Omental fat pad (tissue), 4 donors: ENCODE measurements at places on chromosomes 3 and 15. TPM values are rescaled to one million over a fixed set of nuclear protein-coding genes. Genes with fewer than 3 reads are reported as not detected.

DNA sequence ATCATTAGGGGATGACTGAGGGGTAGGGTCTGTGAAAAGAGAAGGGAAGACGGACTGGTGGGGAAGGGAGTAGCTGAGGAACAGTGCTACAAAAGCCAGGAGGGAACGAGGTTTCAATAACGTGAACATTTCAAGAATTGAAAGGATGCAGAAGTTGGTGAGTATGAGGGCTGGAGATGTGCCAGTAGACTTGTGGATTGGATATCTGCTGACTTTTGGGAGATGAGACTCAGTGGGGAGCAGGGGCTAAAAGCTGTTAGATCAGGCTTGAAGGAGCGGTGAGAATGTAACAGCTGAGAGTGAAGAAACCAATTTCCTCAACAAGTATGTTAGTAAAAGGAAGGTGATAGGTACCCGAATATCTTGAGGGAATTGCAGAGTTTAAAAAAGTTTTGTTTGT, 65.2 kb downstream of the GTPBP8 start:
- no peak for DNase-seq

- no peak for DNase-seq
Measured at GRCh38 chr3:14869917-14870782, 51.4 kb downstream of the FGD5 start.

DNA sequence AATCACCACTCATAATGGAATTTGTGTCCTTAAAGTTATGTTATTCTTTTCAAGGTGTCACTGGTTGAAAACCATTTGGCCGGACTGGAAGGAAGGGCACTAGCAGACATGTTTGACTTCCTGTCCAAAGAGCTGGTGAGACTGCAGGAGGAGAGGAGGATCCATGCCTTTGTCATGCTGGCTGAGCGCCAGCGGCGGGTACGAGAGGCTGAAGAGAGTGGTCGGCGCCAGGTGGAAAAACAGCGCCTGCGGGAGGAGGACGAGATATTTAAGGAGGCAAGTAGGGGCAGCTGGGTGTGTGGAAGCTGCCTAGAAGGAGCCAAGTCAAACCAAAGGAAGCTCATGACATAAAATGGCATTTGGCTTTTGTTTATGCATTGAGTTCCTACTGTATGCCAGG, 38.0 kb upstream of the NR1I2 start:
- DNase-seq = no peak

GRCh38 chr15:81255315-81255957, 58.8 kb downstream of the IL16 start:
- DNase-seq = no peak

DNA sequence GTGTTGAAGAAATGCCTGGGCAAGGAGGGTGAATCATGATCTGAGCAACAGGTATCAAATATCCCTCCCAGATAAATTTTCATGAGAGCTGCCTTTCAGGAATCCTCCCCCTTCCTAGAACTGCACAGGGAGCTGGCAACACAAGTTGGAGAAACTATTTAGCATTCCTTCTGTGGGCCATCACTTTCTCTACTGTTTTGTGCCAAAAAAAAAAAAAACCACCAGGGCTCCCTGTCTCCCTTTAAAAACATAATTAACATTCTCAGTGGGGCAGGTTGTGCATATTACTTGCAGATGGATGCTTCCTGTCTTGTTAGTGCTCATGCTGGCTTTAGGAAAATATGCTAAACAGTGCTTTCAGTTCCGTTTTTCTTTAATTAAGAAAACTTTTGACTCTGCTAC, 234.9 kb upstream of the LMCD1 start:
- DNase-seq = no peak

DNA sequence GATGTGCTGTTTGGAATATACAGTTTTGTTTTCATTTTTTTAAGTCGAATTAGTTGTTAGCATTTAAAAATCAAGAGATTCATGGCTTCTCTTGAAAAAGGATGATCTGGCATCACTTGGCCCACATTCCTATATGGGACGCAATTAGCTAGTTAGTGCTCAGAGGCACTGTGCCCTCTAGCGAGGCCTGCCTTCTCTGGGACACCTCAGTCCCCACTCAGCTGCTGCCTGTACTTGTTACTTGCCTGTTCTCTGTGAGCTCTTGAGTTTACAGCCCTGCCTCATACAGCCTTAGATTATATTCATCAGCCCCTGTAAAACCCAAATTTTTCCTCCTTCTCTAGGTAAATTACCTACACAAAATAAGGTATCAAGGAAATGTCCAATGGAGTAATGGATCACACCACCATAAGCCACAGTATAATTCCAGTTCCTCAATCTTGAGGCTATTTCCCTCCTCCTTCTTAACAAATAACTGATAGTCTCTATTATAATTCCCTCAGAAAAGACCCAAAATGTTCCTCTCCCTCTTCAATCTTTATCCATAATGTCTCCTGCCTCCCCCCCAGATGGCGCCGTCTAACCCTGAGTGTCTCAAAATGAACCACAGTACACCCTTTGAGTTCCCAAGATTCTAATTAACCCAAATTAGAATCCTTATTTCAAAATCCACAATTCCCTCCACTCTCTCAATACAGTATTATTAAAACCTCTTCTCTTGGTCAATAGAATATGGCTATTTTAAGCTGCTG, 2.7 kb downstream of the ZMAT3 start:
- no peak for DNase-seq

DNA sequence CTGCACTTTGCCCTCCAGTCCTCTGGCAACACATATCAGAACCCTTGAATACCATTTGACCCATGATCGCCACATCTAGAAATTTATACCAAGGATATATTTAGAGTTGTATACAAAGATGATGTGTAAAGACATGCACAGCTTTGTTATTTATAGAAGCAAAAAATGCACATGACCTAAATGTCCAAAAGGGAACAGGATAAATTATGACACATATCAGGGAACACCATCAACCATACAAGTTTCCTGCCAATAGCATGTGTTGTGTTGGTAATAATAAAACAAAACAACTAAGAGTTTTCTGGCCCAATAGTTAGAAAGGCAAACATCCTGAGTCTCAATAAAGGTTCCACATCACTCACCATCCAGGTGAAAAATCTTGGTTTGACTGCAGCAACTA, 51.5 kb downstream of the AAGAB start:
- DNase-seq = no peak

DNA sequence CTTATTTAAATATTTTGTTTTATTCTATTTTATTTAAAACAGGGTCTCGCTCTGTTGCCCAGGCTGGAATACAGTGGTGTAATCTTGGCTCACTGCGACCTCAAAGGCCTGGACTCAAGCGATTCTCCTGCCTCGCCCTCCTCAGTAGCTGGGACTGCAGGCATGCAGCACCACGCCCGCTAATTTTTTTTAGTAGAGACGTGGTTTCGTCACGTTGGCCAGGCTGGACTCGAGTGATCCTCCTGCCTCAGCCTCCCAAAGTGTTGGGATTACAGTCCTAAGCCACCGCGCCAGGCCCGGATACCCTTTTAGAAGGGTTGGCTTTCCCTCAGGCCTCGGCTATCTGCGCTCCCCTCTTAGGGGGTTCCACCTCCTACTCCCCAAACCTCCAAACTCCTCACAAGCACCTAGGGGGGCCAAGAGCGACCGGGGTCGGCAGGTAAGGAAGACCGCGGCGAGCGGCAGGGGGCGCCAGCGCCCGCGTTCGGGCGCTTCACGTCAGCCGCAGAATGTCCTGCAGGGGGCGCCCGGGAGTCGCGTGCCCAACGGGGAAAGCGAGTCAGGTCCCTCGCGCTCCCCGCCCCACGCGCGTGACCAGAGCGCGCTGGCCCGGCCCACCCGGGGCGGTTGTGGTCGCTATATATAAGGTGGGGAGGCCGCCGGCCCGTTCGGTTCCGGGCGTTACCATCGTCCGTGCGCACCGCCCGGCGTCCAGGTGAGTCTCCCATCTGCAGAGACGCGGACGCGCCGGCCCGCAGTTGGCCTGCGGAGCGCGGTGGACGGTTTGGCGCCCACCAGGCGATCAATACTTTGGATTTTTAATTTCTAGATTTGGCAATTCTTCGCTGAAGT, 51.8 kb upstream of the GATM start:
- DNase-seq = peak; percentile 80

The GJD2 gene
- total RNA-seq = not detected

The TADA3 gene
- total RNA-seq = 45.0 TPM

The LYZL4 gene
- total RNA-seq = not detected
